ENCODE measurements at places on chromosomes 3 and 15.

GRCh38 chr3:50171540-50172301, 16.6 kb downstream of the SEMA3F start:
- DNase-seq = no peak

DNA sequence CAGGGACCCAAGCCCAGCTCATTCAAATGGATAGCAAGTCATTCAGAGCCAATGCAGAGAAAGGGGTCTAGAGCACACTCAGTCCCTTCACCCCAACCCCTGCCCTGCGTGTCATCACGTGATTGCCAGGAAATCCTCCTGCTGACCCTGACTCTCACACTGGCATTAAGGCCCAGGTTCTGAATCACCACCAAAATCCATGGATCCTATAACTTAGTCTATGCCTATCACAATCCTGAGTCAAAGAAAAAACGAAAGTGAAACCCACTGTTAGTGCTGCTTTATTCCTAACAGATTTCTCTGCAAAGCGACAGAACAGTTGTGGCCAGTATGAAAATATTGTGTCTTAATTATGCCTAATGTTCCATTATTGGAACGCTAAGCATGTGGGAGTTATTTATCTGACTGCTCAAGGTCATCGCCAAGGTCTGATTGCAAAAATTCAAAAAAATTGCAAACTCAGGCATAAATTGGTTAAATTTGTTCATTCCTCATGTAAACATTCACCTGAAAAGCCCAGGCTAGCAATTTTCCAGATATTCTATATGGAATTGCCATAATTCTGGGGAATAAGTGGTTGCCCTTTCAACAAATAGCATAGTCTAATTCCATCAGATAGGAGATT, 108.7 kb upstream of the EIF1B start:
- DNase-seq = no peak

GRCh38 chr3:39748002-39748401, 61.4 kb upstream of the MYRIP start:
- no peak for DNase-seq

- DNase-seq = no peak
These were observed 3.5 kb upstream of the ALDH1A2 start for GRCh38 chr15:58069008-58069407.

- no peak for DNase-seq
These were observed 81.5 kb downstream of the GAP43 start for GRCh38 chr3:115704661-115705338.

GRCh38 chr3:21392526-21392925, 358.5 kb downstream of the ZNF385D start:
- DNase-seq = no peak

GRCh38 chr3:44568561-44568960, 13.6 kb downstream of the ZKSCAN7 start:
- no peak for DNase-seq

- DNase-seq = no peak
These were observed 446.7 kb upstream of the GBE1 start for GRCh38 chr3:82208002-82208710.

Measured in activated CD4-positive, CD25-positive, alpha-beta regulatory T cell treated with anti-CD3 and anti-CD28 coated beads, Interleukin-2, amount 50 U/mL, for 16 hours (primary cell).